ENCODE measurements at places on chromosomes 12 and 14.

DNA sequence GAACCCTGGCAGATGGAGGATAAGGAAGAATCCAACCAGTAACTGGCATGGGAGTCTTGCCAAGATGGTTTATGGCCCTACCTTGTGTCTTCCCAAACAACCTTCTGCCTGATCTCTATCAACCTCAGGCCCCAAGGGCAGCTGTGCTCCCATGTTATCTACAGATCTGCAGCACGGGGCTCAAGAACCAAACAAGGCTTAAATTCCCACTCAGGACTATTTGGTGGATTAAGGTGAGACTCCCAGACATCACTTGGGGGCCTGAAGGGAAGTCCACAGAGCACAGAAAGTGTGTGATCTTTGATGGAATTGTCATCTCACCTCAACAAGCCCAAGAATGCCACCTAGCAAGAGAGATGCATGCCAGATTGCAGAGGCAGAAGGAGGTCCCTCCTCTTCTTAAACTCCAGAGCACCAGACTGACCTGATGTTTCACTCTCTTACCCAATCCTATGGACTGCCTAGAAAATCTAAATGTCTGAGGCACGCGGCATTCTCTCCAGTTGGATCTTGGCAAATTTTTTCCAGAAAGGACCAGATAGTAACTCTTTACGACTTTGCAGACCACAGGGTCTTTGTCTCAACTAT is 759.5 kb upstream of the TBX3 start:
- no peak for DNase-seq

- peak; percentile 40 for DNase-seq
These were observed 26.1 kb upstream of the STAC3 start for GRCh38 chr12:57276935-57277563.

DNA sequence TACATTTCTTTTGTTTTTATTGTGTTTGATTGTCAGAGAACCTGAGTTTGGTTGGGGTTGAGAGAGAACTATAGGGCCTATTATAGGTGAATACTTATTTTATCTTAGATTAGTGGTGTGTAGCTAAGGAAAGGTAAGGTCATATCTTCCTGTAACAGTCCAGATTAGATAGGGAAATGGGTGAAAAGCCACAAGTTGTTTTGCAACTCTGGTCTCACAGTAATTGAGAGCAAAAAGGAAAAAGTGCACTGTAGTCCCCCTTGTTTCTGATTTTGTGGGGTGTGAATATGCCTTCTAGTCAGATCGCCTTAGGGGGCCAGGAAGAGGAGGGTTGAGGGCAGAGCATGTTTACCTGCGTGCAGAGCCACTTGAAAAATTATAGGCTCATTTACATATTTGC is 8.9 kb downstream of the MSRB3 start:
- no peak for DNase-seq

GRCh38 chr14:23723911-23724310 is 87.7 kb downstream of the DHRS2 start:
- no peak for DNase-seq

GRCh38 chr14:103121846-103122584 is 1.2 kb upstream of the TNFAIP2 start:
- peak; percentile 94 for DNase-seq

DNA sequence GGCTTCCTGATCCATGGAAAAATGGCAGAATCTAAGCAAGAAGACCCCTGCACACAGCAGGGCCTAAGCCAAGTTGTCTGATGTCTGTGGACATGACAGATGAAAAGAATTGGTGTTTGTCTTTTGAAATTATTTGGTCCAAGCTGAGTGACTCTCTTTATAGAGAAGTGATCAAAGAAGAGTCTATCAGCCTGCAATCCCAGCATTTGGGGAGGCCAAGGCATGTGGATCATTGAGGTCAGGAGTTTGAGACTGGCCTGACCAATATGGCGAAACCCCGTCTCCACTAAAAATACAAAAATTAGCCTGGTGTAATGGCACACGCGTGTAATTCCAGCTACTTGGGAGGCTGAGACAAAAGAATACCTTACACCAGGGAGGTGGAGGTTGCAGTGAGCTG is 64.8 kb upstream of the TUNAR start:
- DNase-seq: no peak

GRCh38 chr14:20587489-20588154 is at the start of gene RNASE11:
RNASE11 (minus strand) TSS chr14:20588001.
- DNase-seq: no peak

DNA sequence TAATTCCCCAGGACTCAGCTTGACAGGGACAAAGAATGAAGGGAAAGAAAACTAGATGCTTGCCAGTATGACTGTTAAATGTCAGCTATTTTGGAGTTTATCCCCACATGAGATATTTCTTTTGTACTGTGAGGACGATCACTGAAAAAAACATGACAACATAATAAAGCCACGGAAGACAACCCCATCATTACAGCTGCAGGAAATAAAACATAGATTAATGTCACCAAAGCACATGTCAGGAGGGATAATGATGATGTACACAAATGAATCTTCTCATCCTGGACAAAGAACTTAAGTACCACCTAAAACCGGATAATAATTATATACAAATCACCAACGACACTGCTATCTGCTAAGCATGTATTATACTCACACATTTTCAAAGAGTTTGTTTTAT is 84.6 kb upstream of the GRIP1 start:
- DNase-seq: no peak

Measured in fibroblast of the aortic adventitia (primary cell).